Aorta (tissue), 5 donors: ENCODE measurements at places on chromosomes 3 and 15. TPM values are rescaled to one million over a fixed set of nuclear protein-coding genes. Genes with fewer than 3 reads are reported as not detected.
A peak's percentile ranks its signal among the peaks of the same experiment; 100 is the strongest.

CCDC12 gene
- 35.9 TPM for total RNA-seq

CASR gene
- not detected for total RNA-seq

VGLL3 gene
- 49.8 TPM for total RNA-seq

TMEM158 gene
- total RNA-seq: 3.2 TPM

GOLGA6C gene
- not detected for total RNA-seq

ADGRG7 gene
- total RNA-seq: not detected

SPCS1 gene
- total RNA-seq: 57.2 TPM

COL7A1 gene
- total RNA-seq: 6.7 TPM

DUOX1 gene
- 0.71 TPM for total RNA-seq

ZDHHC19 gene
- 0.97 TPM for total RNA-seq

GOLGA8N gene
- total RNA-seq: 38.9 TPM

DNA sequence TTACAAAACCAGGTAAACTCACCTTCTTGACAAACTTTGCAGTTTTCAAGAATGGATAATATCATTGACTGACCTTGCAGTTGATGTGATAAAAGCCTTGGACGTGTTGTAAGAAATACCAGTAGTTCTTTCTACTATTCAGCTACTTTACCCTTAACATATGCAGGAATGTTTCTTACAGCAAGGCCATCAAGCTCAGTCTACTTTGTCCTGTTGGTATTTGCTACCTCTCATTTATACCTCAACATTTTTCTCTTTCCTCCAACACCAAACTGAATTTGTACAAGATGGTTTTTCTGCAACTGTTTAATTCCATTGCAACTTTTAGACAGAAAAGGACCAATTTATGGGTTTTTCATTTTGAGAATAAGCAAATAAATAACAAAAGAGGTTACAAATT, 147.4 kb upstream of the BCHE start:
- no peak for DNase-seq

DNA sequence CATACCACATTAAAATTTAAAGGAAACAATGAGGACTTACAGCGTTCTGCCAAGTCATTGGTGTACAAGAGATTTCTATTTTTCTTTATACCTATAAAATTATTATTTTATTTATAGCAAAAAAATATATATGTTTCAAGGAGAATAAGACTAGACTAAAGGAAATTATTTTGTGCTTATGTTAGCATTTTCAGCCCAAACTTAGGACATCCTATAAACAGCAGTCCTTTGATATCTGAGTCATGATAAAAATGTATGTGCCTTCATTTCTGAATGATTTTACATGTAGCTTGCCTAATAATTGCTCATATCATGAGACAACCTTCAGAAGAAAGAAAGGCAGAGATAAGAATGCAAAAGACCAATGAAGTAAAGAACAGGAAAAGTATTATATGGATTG, 16.7 kb upstream of the CPA3 start:
- no peak for DNase-seq

- DNase-seq: no peak
Measured at GRCh38 chr3:102617381-102617780, 182.6 kb downstream of the ZPLD1 start.

DNA sequence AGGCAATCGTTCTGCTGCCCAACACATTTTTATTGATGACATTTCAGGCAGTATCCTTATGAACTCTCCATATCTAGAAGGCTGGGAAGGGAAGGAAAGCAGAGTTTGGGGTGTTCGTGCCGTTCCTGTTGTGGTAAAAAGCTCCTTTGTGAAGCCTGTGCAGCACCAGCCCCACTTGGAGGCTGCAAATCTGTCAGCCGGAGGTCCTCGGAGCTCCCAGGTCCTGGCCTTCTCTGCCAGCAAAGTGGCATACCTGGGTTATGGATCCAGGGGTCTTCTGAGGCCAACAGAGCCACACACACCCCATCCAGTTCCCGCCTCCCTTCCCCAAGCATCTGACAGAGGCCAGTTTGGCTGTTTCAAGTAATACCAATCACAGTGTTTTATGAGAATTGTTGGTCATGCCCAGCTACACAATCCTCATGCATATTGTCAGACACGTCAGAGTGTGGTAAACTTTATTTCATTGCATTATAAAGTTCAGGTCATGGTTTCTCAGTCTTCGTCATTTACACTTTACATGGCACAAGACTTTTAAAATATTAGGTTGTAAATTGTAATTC, 15.9 kb upstream of the USP3 start:
- DNase-seq: no peak

DNA sequence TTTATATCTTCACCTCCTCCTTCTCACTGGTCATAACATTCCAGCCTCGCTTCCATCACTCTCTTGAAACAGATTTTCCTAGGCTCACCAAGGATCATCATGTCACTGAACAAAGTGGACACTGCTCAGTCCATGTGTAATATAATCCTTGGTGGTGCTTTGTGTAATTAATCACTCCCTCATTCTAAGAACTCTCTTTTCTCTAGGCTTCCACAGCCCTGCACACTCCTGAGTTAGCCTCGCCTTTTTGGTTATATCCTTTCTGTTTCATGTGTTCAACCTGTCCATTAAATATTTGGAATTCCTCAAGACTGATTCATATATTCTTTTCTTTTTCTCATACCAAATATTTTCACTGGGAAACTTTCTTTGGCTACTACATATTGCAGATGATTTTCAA, 440.8 kb downstream of the PYDC2 start:
- DNase-seq: no peak

DNA sequence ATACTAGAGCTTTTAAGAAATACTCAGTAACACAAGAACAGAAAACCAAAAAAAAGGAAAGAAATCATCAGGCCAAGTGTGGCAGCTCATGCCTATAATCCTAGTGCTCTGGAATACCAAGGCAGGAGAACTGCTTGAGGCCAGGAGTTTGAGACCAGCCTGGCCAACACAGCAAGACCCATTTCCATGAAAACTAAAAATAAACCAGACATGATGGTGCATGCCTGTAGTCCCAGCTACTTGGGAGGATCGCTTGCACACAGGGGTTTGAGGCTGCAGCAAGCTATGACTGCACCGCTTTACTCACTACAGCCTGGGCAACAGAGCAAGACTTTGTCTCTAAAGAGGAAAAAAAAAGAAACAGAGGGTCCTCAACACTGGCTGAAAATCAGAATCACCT, 18.2 kb downstream of the TASOR start:
- no peak for DNase-seq

- DNase-seq: no peak
Measured at GRCh38 chr3:10744098-10744465, 71.9 kb upstream of the SLC6A11 start.

GRCh38 chr3:182284793-182285192, 508.5 kb upstream of the ATP11B start:
- no peak for DNase-seq

DNA sequence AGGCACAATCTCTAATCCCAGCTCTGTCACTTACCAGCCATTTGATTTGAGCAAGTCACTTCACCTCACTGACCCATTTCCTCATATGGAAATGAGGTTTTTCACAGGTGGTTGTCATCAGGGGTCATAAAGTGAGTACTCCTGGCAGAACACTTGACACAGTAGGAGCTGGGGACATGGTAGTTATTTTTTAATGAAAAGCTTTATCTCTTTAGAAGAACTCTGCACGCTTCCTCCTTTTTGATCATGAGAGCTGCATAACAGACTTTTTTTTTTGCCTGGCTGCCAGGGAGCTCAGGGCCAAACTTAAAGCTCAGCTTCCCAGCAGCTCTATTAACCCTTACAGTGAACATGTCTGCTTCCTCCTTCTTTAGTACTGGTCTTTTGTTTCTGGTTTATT, 8.4 kb downstream of the VWA5B2 start:
- DNase-seq: no peak

- no peak for DNase-seq
Measured at GRCh38 chr15:68230157-68231100, 901 bp upstream of the CLN6 start.

DNA sequence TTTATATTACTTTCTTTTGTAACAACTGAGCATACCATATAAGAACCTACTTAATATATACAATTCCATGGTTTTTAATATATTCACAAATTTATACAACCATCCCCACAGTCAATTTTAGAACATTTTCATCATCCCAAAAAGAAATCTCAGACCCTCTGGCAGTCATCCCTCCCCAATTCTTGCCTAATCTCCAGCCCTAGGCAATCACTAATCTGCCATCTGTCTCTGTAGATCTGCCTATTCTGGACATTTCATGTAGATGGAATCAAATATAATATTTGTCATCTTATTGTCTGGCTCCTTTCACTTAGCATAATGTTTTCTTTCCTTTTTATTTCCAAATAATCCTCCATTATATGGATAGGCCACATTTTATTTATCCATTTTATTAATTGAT, 92.5 kb downstream of the LARS2 start:
- DNase-seq: no peak

DNA sequence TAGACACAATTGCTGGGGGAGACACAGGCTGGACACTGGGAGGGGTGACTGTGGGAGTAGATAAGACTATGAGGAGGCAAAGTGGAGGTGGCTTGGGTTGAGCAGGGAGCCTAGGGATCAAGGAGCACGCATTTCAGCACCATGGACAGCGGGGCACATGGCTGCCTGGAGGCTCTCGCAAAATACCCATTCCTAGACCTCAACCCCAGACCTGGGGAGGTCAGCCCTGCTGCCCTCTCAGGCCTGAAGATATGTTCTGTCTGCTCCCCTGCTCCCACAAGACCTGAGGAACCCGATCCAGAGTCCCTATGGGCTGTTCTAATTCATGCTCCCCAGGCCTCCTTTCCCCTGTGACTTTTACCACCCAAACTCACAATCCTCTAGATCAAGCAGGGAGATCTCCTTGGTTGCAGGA, 16.0 kb upstream of the CPEB1 start:
- DNase-seq: no peak

DNA sequence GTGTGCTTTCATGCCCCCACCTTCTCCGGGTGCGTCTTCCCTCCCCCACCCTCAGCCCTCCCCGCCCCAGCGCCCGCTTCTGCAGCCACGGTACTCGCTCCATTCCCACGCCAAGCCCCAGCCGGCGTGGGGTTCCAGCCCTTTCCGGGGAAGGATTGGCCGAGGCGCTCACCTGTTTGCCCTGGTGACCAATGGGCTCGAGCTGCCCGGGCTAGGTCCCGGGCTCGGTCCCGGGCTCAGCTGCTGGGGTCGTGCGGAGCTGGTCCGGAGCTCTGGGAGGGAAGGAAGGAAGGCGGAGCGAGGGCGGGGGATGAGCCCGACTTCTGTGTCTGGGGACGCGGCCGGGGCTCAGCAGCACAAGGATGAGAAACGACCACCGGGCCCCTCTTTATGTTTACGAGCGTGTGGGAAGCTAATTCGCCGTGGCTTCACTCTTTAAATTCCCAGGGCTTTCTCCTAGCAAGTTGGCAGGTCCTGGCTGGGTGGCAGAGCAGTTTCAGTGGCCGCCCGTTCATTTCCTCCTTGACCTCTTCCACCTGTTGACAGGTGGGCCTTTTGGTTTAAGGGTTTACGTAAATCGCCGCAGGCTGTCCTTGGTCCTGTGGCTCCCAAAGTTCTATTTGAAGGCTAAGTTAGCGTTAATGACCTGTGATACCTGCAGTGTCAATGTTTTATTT, at the start of gene IGSF10:
Gene IGSF10 (minus strand): TSS at position 288 of the 677 bp plus-strand sequence. CDS start 2,352 bp downstream, outside the sequence.
- peak; percentile 76 for DNase-seq

DNA sequence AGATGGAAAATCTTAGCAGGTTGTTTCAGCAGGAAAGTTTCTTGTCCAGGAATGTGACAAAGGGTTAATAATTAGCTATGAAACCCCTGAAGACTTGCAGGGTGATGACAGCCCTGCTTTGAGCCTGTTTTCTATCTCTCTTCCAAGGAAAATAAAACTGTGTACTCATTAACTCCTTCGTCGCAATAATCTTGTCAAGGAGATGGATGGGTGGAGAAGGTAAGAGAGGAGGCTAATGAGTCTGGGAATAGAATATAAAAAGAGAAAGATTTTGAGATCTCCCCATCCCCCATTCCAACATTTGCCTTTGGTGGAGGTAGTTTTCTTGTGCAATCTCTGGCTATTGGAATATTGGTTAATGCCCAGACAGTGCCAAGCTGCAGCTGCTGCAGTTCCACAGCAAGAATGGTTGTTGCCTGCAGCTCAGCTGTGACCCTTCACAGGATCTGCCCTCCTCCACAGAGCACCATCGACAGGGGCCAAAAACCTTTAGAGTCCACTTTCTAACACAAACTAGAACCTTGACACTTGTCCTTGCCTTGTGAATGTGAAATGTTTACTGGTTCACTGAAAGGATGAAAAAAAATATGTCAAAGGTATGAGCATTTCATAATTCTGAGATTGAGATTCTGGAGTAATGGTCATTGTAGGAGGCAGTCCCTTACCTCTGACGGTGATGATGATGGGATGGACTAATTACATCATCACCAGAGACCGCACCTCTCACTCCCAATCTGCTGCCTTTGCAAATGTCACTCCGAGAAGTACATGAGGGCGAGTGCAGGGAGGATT, 4.2 kb upstream of the LRIG1 start:
- no peak for DNase-seq

DNA sequence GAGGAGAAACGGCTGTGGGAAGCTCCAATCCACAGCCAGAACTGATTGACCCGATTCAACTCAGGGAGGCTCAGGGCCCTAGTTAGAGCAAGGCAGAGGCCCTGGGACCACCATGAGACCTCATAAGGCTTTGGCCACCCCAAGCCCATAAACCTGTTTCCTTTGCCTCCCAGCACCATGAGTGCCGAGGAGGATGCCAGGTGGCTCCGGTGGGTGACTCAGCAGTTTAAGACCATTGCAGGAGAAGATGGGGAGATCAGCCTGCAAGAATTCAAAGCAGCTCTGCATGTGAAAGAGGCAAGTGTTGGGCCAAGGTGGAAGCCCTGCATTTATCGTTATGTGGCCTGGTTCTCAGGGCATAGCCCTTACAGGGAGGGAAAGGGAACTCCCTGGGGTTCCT, 11.9 kb downstream of the NOX5 start:
- no peak for DNase-seq

DNA sequence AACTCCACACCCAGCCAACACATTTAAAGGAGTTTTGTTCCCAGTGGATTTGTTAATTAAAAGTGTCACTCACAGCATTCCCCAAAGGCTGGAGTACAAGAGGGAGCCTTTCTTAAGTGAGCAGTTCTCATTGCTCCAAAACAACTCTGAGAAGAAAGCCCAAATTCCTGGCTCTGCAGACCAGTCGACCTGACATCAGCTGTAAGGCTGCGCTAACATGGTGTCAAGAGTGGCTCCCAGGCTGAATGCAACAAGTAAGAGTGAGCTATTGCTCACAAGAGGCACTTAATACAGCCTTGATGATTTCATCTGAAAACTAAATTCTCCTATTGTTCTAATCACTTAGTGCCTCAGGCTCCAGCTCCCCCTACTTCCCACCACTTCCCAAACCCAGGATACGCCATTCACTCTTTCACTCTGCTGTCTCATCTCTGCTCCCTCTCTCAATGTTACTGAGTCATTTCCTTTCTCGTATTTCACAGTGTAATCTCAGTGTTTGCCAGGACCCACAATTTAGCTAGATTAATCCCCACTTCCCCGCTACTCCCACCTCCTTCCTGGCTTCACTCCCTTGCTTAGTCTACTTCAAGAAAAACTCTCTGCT, 81.8 kb downstream of the WWTR1 start:
- peak; percentile 56 for DNase-seq
